Stimulated activated CD4-positive, alpha-beta T cell treated with anti-CD3 and anti-CD28 coated beads, Interleukin-1b, Interleukin-23, amount 100 ng/mL, for 1 hour (primary cell): ENCODE measurements at places on chromosomes 2 and 18.

DNA sequence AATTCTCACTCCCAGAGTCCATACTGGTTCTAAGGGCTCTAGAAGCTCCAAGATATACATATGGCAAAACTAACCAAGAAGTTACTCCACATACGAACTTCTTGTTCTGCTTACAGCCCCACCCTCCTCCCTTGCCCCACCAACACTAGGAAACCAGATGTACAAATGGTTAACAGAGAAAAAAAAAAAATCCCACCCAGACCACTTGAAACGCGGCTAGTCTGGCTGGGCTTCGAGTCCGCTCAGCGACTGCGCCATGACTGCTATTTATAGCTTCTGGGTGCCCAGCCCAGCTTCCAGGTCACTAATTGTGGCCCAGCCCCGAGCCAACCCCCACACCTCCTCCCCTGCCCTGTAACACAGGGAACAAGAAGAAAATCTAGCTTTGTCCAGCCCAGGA is 47.0 kb upstream of the IHH start:
- no peak for DNase-seq

- no peak for DNase-seq
Observed at GRCh38 chr2:64023485-64024258, 4.4 kb upstream of the VPS54 start.

DNA sequence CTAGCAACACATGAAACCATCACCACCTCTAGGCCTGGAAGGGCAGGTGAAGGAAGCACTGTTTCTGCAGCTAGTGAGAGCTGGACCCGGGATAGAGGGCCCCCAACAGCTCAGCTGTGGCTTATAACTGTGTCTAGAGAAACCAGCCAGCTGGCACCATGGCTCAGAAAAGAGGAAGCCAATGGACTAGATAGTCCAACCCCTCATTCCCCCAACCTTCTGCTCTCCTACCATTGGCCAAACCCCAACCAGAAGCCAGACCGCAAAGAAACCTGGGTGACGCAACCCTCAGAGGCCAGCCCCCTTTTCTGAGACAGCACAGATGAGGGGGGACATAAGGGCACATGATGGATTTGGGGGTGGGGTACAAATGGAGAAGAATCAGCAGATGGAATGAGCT is 24.3 kb downstream of the SMYD1 start:
- no peak for DNase-seq

DNA sequence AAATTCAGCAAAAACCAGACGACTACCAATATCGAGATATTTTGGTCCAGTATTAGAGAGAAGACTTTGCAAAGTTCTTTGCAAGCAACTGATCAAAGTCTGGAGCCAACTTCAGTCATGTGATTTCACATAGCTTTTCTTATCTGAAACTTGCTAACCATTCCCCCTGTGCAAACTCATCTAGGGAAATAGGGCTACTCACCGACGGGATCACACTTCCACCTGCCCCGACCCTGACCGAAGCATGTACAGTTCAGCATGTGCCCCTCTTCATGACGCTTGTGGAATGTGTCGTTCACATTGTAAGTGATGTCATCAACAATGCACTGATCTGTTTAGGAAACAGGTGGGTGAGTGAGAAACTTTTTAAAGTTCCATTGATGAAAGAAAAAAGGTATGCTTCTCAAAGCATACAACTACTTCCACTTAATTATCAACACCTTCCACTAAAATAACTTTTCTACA is 15.4 kb downstream of the FN1 start:
- DNase-seq: no peak

GRCh38 chr2:45131587-45131986 is 122.3 kb upstream of the SIX2 start:
- no peak for DNase-seq

DNA sequence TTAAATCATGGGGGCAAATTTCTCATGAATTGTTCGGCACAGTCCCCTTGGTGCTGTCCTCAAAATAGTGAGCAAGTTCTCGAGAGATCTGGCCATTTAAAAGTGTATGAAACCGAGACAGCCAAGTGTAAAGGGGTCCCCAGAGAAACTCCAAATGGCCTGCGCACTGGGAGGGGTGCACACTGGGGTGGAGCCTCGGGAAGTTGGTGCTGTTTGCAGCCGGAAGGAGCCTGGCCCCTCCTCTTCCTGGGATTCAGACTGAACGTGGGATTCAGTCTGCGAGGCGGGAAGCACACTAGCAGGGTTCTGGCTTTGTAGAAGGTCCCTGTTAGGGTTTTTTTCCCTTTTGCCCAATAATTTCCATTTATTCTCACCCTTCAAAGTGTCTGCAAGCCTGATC is 48.8 kb downstream of the RABL2A start:
- no peak for DNase-seq

GRCh38 chr2:188678882-188679281 is 295.3 kb upstream of the COL3A1 start:
- DNase-seq: no peak

GRCh38 chr2:189118386-189118785 is 61.2 kb downstream of the COL5A2 start:
- DNase-seq: no peak

GRCh38 chr2:14654835-14655282 is 22.3 kb downstream of the LRATD1 start:
- no peak for DNase-seq

DNA sequence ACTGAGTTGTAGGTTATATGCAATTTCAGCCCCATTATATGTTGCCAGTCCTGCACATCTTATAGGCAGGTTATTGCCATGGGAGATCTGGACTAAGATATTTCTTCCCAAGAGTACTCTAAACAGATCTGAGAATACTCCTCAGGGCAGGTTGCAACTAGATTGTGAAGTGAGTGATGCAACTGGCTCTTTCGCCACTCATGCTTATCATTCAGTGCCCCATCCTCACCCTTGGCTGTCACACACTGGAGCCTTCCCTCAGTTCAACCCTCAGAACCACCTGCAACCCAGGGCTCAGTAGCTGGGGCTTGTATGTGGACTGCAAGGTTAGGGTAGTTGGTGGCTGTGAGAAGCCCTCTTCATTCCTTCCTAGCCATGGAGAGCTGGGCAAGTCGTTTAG is 14.1 kb downstream of the MERTK start:
- no peak for DNase-seq
